NCI-H1105 treated with DMSO at 0.1 percent for 48 hours (cell line): ENCODE measurements at places on chromosomes 6 and 20.
A peak's percentile ranks its signal among the peaks of the same experiment; 100 is the strongest.

- DNase-seq, result no peak
Observed at GRCh38 chr6:13847326-13848050, 33.1 kb upstream of the MCUR1 start.

- DNase-seq, result no peak
Observed at GRCh38 chr20:4788314-4788713, 66.6 kb downstream of the PRND start.

GRCh38 chr20:16301986-16302385 lies 271.3 kb downstream of the KIF16B start:
- no peak for DNase-seq

DNA sequence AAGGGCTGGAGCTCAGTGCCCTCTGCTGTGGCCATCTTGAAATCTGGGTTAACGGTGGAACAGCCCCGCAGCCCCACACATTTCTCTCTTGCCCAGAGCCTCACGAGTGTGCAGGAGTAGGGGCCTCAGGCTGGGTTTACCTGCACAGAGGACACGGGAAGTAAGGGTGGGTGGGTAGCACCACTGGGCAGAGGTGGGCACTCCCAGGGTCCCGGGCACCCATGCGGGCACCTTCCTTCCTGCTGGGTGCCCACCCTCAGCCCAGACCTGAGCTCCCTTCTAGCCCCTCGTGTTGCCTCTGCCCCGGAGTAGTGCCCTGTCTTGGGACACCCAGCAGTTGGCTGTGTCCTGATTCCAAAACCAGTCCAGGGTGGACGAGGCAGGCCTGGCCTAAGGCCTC lies 11.2 kb downstream of the COL9A3 start:
- DNase-seq, result no peak

- no peak for DNase-seq
Observed at GRCh38 chr20:49149281-49150045, 38.7 kb downstream of the STAU1 start.

GRCh38 chr20:34639755-34640222 lies 37.1 kb downstream of the PIGU start:
- DNase-seq, result peak; percentile 98

DNA sequence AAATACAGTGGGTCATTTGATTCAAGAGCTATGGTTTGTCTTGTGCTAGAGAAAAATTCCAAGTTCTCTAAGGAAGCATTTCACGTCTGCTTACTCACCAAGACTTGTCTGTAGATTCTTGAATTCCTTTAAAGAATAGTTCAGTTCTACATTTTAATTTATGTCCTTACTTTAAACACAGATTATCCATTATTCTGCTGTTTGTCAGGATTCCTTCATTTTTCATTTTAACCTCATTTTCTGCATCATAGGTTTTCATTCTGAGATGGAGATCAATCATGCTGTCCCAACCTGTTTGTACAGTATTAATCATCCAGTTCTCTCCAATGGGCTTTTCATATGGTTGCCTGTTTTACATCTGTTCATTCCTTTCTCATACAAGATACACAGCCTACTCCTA lies 24.5 kb upstream of the POPDC3 start:
- DNase-seq, result no peak

GRCh38 chr20:11454966-11455799 lies 462.5 kb upstream of the BTBD3 start:
- DNase-seq, result no peak

GRCh38 chr6:121686611-121687023 lies 251.2 kb downstream of the GJA1 start:
- peak; percentile 56 for DNase-seq

- DNase-seq, result peak; percentile 20
Observed at GRCh38 chr6:10587656-10588406, 66.7 kb downstream of the GCNT2 start.

GRCh38 chr6:40308533-40309306 lies 278.4 kb downstream of the LRFN2 start:
- peak; percentile 40 for DNase-seq

- no peak for DNase-seq
Observed at GRCh38 chr6:26329763-26330511, 35.1 kb upstream of the BTN3A2 start.

DNA sequence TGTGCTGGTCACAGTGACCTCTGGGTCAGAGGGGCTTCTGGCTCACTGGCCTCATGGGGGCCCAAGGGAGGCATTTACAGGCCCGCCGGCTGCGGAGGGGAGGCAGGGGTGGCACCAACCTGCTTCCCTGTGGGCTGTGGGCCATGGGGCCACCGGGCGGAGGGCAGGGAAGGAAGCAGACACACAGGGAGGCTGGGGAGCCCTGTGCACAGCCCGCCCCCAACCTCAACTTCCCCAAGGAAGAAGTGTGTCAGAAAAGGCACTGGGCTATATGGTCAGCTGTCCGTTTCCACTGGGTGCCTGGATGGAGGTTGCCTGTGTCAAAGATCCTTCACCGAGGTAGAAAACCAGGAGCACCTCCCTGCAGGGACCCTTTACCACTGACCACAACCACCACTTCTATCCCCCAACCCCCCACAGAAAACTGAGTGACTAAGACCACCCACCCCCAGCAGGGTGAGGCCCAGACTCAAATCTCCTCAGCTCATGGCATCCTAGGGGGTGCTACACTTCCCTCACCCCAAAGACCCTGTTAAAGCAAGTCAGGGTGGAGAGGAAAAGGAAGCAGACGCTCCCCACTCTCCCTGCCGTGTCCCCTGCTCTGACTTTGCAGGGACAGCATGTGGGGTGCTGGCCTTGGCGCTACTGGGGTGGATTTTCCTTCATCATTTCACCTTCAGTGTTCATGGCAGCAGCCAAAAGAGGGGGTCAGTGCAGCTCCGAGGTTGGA lies 5.6 kb downstream of the CST3 start:
- DNase-seq, result no peak

GRCh38 chr20:61370841-61371303 lies 118.8 kb downstream of the CDH4 start:
- DNase-seq, result peak; percentile 37

GRCh38 chr6:16512544-16513290 lies 248.5 kb downstream of the ATXN1 start:
- no peak for DNase-seq

DNA sequence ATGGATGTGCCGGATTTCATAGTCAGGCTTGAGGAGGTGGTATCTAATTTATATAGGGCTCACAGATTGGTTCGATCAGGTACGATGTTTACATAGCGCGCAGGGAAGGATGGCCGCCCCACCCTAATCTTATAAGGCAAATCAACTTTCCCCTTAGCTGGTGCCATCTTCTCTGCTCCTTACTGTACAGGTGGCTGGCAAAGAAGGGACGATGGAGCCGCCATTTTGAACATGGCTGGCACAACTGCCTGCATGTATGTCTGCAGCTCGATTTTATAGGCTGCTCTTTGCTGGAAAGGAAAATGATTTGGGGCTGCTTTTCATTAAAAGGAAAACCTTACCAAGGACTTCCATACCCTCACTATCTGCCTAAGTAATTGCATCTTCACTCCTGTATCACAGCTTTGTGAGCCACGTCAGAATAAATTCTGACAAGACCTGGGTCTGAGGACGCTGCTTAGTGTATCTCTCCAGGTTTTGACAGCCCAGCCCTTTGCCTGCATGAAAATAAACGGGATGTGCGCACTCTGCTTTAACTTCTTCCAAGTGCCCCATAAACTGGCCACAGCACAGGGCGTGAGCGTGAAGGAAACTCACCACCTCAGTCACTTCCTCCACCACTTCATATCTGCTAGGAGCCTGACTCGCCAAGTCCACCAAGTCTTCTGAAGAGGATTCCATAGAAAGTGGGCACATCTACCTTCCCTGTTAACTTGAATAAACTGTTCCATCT lies 109.4 kb upstream of the ARMC2 start:
- DNase-seq, result no peak

- DNase-seq, result no peak
Observed at GRCh38 chr6:25972128-25972527, 9.5 kb downstream of the TRIM38 start.

- no peak for DNase-seq
Observed at GRCh38 chr6:125236536-125237327, 65.0 kb downstream of the HDDC2 start.

DNA sequence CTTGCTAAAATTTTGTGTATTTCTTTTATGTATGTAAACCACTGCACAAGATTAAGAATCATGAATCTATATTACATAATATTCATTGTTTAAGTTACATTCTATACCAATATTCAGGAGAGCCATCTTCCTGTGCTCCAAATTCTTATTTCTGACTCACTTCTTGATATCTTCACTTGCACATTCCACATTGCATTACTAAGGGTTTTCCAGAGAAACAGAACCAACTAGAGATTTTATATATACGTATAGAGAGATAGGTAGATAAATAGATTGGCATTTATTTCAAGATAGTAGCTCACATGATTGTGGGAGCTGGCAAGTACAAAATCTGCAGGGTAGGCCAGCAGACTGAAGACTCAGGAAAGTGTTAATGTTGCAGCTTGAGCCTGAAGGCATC lies 222.2 kb upstream of the PRSS16 start:
- no peak for DNase-seq

GRCh38 chr6:158718461-158719046 lies 68.7 kb downstream of the SYTL3 start:
- DNase-seq, result no peak

GRCh38 chr6:111794727-111795452 lies 78.4 kb downstream of the FYN start:
- DNase-seq, result no peak

- no peak for DNase-seq
Observed at GRCh38 chr6:106666282-106667021, 37.1 kb downstream of the QRSL1 start.

- DNase-seq, result no peak
Observed at GRCh38 chr6:137802408-137803182, 64.5 kb upstream of the TNFAIP3 start.

DNA sequence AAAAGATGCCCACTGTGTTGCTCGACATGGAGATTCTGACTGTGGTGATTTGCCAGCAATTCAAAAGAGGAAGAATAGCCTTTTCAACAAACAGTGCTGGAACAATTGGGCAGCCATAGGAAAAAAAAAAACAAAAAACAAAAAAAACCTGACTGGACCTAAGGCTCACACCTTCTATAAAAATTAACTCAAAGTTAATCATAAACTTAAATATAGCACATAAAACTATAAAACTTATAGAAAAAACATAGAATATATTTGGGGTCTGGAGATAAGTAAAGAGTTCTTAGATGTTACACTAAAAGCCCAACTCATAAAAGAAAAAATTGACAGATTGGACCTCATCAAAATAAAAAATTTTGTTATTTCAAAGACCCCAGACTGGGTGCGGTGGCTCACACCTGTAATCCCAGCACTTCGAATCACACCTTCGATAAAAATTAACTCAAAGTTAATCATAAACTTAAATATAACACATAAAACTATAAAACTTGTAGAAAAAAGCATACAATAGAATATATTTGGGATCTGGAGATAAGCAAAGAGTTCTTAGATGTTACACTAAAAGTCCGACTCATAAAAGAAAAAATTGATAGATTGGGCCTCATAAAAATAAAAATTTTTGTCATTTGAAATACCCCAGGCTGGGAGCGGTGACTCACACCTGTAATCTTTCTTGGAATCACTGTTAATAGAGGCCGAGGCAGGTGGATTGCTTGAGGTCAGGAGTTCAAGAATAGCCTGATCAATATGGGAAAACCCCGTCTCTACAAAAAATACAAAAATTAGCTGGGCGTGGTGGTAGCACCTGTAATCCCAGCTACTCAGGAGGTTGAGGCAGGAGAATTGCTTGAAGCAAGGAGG lies 115.6 kb upstream of the FAM83B start:
- DNase-seq, result no peak

DNA sequence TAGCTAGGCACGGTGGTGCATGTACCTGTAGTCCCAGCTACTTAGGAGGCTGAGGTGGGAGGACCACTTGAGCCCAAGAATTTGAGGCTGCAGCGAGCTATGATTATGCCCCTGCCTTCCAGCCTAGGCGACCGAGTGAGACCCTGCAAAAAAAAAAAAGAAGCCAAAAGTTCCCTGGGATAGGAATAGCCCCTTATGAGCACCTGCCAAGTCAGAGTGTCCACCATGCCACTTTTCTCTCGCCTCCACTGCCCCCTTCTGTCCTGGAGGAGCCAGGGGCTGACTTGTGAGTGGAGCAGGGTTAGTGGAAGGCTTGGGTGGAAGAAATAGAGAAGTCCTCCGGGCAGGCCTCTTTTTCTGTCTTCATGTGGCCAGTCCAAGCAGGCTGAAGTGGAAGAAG lies 12.1 kb upstream of the DDX27 start:
- DNase-seq, result no peak

GRCh38 chr20:40675599-40676221 lies 13.3 kb downstream of the MAFB start:
- DNase-seq, result no peak

DNA sequence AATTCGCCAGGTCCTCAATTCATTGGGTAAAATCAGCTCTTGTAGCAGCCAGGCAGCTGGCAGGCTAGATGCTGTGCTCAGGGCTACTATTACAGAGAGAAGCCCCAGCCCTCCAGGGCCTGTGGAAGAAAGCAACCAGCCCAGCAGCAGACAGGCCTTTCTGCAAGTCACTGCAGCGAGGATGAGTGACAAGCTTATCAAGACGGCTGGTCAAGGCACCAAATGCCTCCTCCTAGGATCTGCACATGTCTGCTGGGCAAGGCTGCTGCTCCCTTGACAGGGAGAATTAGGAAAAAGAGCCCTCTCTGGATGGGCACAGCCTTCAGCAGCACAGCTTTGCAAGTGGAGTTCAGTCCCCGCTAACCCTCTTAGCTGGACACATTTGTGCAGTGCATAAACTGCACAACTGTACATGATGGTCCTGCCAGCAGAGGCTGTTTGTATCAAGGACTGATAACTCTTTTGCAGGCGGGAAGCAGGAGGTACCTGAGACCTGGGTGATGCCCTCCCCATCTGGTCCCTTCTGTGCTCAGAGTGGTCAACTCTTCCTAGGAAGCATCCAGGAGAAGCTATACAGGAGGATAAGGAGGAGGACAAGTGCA lies 89.9 kb downstream of the CDC5L start:
- DNase-seq, result no peak

DNA sequence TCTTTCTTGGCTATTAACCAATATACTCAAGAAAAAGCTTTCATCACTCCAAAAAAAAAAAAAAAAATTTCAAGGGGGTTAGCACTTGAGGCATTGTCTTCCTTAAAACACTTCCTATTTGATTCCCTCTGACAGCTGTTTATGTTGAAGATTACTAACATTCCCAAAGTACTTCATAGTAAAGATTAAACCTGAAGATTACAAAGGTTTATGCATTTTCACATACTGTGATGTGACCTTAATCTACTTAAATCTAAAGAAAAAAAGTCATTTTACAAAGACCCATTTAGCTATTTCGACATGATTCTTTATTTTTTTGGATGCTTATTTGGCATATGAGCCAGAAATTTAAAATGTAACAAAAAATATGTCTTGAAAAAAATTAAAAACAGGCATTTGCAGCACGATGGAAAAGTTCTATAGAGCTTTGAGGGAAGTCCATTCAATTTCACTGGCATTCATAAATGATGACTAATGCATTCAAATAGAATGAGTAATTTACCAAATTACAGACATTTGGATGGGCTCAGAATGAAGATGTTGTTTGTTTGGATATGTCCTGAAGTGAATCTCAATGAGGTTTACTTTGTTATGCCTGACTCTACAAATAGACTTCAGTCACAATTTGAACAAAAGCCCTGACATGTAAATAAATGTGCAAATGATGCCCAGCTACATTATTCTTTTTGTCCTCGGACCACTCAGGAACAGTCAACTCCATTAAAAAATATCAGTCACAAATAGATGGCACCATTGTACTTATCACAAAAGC lies 674.6 kb upstream of the MARCKS start:
- DNase-seq, result peak; percentile 97
